ENCODE measurements at places on chromosomes 11 and 22.

- DNase-seq: no peak
Observed at GRCh38 chr11:86849679-86850078, 49.3 kb downstream of the PRSS23 start.

- no peak for DNase-seq
Observed at GRCh38 chr22:35357883-35358621, 22.8 kb upstream of the HMOX1 start.

GRCh38 chr11:12979928-12980689 is 29.0 kb upstream of the RASSF10 start:
- DNase-seq: no peak

DNA sequence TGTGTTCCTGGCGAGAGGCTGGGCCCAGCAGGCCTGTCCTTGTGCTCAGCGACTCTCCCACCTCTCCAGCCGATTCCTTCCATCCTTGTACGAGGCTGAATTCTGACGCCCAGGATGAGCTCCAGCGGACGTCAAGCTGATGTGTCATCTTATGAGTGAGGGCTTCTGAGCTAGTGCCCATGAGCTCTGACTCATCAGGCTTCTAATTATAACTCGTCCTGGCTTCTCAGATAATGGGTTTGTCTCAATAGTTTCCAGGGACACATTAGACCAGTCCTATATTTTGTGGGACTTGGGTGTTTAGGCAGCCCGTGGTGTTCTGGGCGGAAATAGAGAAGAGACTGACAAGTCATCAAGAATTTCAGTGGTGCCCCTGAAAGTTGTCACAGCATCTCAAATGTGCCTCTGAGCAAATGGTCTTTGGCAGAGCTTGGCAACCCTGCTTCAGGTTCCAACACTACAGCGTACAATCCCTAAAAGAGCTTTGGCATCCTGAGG is 108.2 kb upstream of the CD44 start:
- DNase-seq: no peak

DNA sequence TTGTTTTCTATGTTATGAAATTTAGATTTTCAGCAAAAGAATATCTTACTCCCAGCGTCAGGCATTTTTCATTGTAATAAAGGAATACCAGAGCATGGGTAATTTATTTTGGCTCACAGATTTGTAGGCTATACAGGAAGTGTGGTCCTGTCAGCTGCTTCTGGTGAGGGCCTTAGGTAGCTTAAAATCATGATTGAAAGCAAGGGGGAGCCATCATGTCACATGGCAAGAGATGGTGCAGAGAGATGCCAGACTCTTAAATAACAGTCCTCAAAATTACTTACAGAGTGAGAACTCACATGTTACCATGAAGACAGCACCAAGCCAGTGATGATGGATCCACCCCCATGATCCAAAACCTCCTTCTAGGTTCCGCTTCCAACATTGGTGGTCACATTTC is 825.0 kb upstream of the CHORDC1 start:
- no peak for DNase-seq

- no peak for DNase-seq
Observed at GRCh38 chr11:57279116-57279515, 42.1 kb upstream of the APLNR start.

GRCh38 chr11:33399421-33399820 is 142.2 kb downstream of the HIPK3 start:
- DNase-seq: no peak

DNA sequence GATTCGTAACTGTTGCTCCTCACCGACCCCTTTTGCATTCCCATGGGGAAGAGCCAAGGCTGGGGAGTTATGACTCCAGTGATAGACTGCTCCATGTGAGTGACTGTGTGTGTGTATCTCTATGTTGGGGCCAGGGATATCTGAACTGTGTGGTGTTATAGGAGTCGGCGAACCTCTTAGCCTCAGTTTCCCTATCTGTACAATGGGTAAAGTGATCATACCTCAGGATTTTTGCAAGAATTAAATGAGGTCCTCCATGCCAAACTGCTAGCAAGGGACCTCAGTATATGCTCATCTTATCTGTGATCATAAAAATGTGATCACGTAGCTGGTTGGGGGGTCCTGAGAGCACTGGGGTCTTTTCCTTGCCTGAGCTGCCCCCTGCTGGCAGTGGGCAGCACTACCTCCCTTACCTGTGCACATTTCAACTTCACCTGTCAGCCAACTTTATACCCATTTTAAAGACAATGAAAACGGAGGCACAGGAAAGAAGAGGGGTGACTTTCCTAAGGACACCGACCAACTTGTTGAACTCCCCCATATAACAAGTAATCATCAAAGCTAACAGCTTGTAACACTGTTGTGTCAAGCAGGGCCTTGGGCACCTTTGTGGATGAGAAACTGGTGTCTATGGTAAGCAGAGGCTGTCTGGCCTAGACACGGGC is 1.4 kb upstream of the DPP3 start:
- DNase-seq: no peak

GRCh38 chr22:28670756-28671155 is 8.9 kb downstream of the TTC28 start:
- DNase-seq: no peak

GRCh38 chr22:38454353-38455075 is 485 bp downstream of the KCNJ4 start:
- DNase-seq: no peak

DNA sequence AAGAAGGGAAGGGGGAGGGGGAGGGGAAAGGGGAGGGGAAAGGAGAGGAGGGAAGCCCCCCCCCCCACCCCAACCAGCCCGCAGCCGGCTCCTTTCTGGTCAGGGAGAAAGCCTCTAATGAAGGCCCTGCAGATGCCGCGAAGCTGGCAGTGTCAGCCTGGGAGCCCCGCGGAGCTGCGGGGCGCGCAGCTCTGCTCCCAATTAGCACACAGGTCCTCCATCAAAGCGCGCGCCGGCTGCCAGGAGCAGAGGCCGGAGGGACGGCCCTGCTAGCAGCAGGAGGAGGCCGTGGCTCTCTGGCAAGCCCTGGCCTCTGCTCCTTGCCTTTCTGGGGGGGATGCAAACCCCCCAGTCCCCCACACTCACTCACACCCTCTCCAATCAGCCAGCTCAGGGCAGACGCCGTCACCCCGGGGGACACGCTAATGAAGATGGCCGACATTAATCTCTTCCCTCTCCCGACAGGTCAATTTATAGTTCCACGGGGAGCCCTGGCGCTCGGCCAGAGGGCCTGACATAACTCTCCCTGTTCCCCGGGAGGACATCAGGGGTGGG is 70.5 kb upstream of the TCF20 start:
- no peak for DNase-seq

- no peak for DNase-seq
Observed at GRCh38 chr11:57094181-57094935, 87.4 kb upstream of the LRRC55 start.

- no peak for DNase-seq
Observed at GRCh38 chr22:40975366-40975765, 24.2 kb downstream of the RBX1 start.

GRCh38 chr22:37138849-37139561 is 10.7 kb downstream of the IL2RB start:
- DNase-seq: no peak

GRCh38 chr11:27398400-27398770 is 35.4 kb upstream of the CCDC34 start:
- DNase-seq: no peak

DNA sequence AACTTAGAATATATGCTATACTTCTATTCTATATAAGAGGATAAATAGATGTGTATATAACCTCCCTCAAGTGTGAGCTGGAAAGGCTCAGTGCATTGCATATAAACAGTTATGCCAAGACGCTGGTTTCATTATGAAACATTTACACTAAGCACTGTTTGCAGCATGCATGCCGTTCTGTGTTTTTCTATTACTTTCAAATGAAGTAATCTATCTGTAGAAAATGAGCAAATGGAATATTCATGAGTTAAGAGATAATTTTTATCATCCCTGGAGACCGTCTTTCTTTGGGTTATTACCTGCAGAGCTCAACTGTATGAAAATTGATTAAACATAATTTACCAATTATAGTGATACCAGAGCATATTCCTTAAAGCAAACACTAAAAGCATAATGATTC is 925.7 kb upstream of the CCDC90B start:
- no peak for DNase-seq

- DNase-seq: no peak
Observed at GRCh38 chr11:114250993-114251814, 45.0 kb upstream of the NNMT start.
